Aorta (tissue), 5 donors: ENCODE measurements at places on chromosomes 12 and 14. TPM values are rescaled to one million over a fixed set of nuclear protein-coding genes. Genes with fewer than 3 reads are reported as not detected.

VDR gene
- total RNA-seq: 9.3 TPM

NGB gene
- not detected for total RNA-seq

NANOG gene
- 0.32 TPM for total RNA-seq

KRT75 gene
- not detected for total RNA-seq

GAS2L3 gene
- total RNA-seq: 19.6 TPM

RASSF9 gene
- total RNA-seq: 6.5 TPM

JAG2 gene
- 32.1 TPM for total RNA-seq

DNA sequence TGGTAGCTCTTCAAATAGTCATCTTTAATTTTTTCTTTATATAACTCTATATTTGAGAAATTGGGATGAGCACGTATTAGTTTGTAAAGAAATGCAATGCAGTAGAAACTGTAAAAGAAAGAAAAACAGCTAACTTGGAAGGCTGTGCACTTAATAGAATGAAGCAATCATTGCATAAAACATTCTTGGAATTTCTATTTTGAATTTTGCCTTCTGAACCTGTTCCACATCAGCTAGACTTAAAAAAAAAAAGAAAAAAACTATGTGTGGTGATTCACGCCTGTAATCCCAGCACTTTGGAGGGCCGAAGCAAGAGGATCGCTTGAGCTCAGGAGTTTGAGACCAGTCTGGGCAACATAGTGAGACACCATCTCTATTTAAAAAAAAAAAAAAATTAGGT, 29.4 kb downstream of the SCN8A start:
- DNase-seq: no peak

GRCh38 chr12:48334808-48335207, 15.9 kb downstream of the ZNF641 start:
- no peak for DNase-seq

DNA sequence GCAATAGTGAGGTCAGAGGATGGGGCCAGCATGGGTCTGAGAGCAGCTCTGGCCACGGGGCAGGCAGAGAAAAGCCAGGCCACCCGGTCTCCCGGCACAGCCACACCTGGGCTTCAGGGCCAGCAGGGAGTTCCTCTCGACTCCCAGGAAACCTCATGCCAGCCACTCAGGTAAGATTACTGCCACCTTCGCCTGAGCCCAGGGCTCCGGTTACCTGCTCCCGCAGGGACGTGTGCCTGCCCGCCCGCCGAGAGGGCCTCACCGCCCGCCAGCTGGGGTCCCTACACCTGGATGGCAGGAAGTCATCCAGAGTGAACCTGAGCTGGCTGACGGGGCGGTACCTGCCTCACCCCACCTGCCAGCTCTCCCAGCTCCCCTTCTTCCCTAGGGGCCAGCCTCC, 7.3 kb downstream of the JAG2 start:
- DNase-seq: no peak

GRCh38 chr12:6204533-6205143, 4.4 kb downstream of the CD9 start:
- no peak for DNase-seq
